ENCODE measurements at places on chromosomes 2 and 18.

DNA sequence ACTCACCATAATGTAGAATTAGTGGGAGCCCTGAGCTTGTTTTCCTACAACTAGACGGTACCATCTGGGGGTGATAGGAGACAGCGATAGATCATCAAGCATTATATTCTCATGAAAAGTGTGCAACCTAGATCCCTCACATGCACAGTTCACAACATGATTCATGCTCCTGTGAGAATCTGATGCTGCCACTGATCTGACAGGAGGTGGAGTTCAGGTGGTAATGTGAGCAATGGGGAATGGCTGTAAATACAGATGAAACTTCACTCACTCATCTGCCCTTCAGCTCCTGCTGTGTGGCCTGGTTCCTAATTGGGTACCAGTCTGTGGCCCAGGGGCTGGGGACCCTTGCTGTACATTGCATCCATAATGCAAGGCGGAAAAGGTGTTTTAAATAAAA is 60.7 kb downstream of the USP34 start:
- no peak for DNase-seq

DNA sequence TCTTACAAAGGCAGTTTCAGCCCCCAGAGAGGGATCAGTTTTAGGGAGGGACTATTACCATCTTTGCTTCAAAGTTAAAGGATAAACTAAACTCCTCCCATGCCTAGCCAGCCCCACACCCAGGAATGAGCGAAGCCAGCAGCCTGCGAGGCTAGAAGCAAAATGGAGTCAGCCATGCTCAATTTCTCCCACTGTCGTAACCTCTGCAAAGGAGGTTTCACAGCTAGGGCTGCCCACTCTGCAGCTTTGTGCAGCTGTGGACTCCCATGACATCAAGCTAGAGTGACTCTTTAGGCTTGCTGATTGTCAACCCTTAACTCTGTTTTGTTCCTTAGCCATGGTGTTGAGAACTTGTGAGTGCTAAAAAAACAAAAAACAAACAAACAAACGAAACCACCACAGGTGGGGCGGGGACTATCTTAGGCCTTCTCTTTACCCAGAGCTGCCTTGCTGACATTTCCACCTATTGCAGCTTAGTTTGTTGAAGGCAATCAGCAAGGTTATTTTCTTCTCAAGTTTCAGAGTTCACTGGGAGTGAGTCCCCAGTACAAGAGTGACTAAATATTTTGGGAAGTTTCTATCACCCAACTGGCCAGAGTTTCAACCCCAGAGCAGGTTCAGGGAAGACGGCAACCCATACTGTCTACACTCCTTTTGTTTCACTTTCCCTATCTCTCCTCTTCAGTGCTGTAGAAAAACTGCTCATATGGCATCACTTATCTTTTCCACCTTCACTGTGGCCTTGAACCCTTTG is 592.1 kb downstream of the XIRP2 start:
- no peak for DNase-seq

- DNase-seq = no peak
Measured at GRCh38 chr2:191959209-191959608, 112.3 kb upstream of the CAVIN2 start.

DNA sequence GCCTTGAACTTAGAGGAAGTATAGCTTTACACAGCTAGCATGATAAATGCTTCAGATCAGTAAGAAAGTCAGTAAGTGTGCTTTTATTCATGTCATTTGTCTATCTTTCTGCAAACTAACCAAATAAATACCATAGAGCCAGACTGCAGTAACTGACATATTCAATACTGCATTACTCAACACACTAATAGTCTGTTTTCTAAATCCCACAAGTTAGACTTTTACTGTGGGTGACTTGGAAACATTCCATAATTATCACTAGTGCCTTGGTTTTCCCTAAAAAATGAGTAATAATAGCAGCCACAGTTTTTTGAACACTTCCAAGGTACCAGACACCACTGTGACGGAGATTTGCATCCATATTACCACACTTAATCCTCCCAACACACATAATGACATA is 33.0 kb downstream of the ACVR1 start:
- DNase-seq = peak; percentile 45

GRCh38 chr2:173205375-173205774 is 129.7 kb downstream of the MAP3K20 start:
- DNase-seq = no peak

DNA sequence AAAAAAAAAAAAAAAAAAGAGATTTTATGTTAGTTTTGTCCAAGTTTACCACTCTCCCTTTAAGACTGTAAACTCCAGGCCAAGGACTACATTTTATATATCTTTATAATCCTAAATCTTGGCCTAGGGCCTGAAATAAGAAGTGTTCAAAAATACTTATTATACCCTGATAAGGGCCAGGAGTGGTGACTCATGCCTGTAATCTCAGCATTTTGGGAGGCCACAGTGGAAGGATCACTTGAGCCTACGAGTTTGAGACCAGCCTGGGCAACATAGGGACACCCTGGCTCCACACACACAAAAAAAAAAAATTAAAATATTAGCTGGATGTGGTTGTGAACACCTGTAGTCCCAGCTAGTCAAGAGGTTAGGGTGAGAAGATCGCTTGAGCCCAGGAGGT is 12.7 kb downstream of the TRIP12 start:
- DNase-seq = no peak

DNA sequence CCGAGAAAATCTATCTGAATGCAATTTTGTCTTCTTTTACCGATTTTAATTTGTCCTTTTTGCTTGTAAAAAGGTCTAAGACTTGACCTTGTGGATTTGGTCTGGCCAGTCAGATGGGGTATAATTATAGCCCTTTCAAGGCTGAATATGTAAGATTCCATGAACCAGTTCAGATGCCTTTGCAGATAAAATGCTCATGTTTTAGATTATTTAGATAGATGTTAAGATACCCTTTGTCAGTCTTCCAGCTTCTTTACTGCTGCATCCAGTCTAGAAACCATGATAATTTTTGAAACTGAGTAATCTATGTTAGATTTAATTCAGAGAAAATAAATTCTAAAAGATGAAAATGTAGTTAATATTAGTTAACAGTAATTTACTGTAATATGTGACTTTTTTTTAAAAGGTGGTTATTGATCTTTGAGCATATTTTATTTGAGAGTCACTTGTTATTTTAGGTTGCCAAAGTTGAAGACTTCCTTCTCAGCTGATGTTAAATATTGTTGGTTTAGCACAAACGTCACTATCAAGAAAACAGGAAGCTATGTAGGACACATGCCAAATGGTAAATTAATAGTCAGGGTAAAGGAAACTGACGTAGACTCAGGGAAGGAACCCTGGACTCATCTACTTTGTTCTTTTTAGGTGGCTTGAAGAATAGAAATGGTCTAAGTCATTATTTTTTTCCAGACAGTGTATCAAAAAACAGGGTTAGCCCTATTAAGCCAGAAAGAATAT is 29.8 kb downstream of the BABAM2 start:
- peak; percentile 39 for DNase-seq

- DNase-seq = peak; percentile 75
Measured at GRCh38 chr2:25494616-25495015, 152.9 kb upstream of the DNMT3A start.

- DNase-seq = no peak
Measured at GRCh38 chr2:171316220-171316619, 117.6 kb downstream of the METTL8 start.

GRCh38 chr2:223046470-223047040 is 5.4 kb upstream of the KCNE4 start:
- DNase-seq = peak; percentile 65

GRCh38 chr18:2395427-2396161 is 175.7 kb downstream of the METTL4 start:
- DNase-seq = no peak

DNA sequence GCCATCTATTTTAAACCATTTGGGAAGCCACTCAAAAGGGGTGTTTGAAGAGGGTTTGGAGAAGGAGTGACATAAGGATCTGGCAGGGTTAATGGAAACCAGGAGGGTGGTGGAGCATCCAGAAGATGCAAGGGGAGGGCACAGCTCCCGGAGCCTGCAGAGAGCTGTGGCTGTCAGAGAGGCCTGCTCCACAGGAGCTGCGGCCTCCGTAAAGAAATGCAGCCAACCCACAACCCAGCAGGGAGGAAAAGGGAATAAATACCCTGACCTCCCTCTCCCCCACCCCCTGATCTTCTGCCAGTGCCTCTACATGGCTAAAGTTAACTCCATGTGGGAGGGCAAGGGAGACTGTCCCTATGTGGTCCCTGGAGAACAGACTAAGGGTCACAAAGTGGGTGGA is 567.1 kb upstream of the POU3F3 start:
- no peak for DNase-seq

- DNase-seq = no peak
Measured at GRCh38 chr2:159042115-159042850, 73.8 kb downstream of the TANC1 start.

- DNase-seq = peak; percentile 86
Measured at GRCh38 chr2:149860276-149860921, 272.8 kb upstream of the MMADHC start.

DNA sequence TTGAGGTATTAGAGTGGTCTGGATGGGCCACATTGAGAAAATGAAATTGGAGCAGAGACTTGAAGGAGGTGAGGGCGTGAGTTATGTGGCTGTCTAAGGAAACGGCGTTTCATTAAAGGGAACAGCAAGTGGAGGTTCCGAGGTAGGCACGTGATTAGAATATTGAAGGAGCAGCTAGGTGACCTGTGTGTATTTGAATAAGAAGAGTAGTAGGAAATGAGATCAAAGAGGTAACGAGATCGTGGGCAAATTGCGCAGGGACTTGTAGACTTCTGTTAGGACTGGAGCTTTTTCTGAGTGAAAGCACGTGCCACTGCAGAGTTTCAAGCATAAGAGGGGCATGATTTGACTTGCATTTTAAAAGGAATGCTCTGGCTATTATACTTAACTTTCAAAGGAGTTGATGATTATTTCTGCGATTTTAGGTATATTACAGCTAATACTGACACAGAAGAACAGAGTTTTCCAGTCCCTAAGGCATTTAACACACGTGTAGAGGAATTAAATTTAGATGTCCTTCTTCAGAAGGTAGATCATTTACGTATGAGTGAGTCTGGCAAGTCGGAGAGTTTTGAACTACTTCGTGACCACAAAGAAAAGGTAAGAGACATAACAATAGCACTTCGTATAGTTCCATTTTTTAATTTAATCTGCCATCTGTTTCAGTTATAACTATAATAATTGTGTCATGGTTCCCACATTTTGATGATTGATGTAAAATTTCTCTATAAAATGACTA is 48.7 kb downstream of the RMDN2 start:
- DNase-seq = no peak

GRCh38 chr2:18245375-18245774 is 315.1 kb downstream of the RDH14 start:
- no peak for DNase-seq

DNA sequence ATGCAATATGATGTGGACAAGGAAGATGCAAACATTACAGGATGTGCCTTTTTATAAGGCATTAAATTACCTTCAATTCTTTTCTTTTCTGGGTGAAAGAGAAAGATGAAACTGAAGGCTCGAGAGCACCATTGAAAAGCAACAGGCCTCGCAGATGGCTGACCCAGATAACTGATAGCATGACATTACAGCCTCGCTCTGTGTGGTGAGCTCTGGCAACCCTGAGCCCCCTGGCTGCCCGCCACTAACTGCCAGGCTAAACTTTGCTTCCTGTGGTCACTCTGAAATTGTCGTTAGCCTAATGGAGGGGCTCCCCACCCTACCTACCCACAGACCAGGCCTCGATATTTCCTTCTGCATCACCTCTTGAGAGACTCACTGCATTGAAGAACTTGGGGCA is 516.8 kb upstream of the FANCL start:
- no peak for DNase-seq

All from fibroblast of skin of right quadriceps (primary cell).